ENCODE measurements at places on chromosomes 3 and 15.

- no peak for DNase-seq
Measured at GRCh38 chr15:93358166-93359059, 269.4 kb upstream of the RGMA start.

DNA sequence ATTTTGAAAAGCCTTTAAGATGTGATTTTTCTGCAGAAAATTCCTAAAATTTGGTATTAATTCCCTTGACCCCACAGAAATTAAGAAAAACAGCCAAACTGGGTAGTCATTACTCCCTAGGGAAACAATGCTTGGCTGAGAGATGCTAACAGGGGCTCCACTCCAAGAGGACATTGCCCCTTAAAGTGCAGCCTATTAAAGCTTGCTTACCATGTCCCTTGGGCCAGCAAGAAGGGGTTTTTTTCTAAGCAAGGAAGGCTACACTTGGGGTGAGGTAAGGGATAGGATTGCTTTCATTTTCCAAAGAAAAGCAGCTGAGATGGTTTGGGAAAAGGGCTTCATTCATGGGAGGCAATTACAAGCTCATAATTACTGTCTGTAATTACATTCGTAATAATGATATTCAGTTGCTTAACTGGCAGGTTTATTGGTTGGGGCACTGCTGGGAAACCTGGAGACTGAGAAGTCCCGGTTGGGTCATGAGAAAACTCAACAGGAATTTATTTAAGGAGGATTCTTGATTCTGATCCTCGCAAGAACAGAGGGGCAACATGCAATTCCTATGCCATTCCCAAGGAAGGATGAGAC lies 247.5 kb downstream of the NR1D2 start:
- no peak for DNase-seq

DNA sequence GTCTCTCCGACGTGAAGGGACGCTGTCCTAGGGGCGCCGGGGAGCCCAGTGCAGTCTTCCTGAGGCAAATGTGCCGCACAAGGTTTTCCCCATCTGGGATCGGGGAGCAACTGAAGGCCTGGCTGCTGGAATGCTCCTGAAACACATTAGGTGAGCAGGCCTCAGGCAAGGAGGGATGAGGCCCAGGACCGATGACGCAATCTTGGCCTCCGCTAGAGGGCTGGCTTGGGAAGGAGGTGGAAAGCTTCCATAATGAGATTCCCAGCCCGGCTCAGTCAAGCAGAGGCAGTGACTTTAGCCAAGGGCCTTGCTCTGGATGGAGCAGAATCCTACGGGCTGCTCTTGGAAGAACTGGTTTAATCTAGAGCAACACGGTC lies 50.8 kb downstream of the CPN2 start:
- DNase-seq = no peak

DNA sequence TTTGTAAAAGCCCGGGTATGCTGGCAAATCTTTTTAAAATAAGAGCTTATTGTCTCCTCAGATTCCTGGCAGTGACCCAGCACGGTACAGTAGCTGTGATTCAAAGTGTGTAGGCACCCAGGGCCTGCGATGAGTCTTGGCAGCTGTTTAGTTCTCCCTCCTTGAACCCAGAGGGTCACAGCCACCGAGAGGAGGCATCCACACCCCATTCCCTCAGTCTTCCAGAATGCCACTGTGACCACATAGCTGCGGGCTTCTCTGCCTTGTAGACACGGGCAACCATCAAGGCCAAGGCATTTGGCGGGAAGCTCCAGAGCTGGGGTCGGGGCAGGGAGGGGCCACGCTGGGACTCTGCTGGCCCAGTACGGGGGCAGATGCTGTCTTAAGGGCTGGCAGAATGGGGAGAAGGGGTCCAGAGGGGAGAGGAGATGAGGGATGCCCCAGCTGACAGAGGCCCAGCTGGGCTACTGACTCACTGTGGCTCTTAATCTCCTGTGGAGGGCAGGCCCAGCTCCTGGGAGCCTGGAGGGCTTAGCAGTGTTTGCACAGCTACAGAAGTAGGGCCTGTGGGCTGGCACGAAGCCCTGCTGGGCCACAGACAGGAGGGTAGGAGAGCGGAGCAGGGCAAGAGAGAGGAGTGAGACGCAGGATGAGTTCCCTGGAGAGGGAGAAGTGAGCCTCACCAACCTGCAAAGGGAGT lies 68.8 kb upstream of the DLG1 start:
- no peak for DNase-seq

GRCh38 chr15:57171426-57171825 lies 204.9 kb upstream of the CGNL1 start:
- DNase-seq = no peak

DNA sequence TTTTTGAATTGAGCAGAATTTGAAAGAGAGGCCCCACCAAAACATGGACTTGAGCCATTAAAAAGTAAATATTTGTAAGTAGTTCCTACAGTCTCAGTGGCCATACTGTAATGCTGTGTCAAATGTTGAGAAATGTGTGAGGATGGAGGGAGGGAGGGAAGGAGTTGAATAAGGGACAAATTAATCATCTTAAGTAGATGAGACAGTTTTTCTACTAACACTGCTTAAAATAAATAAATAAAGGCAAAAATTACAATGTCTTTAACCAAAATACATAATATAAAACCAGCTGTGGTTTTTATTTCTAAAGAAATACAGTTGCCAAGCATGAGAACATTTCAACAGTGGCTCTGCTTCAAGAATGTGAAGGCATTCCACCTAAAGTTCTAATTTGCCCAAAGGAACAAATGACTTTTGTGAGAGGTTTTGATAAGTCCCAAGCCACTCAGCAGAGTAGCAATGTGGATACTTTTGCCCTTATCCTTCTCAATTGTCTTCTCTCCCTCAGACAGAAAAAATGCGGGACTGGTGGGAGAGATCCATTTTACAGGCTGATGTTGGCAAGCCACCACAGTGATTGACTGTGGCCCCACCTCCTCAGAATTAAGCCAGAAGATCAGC lies 427.0 kb upstream of the RARB start:
- no peak for DNase-seq

DNA sequence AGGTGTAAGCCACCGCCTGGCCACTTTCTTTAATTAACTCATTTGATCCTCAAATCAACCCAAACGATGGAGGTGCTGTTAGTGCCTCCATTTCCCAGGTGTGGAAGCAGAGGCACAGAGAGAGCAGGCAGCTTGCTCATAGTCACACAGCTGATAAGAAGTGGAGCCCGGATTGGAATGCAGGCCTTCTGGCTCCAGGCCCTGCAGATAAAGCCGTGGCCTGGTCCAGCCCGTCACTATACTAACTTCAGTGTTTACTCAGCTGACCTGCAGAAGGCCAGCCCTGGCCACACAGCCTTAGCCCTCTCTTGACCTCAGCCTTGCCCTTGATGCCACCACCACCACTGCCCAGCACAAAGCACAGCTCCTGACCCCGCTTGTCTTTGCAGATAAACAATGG lies 116.7 kb downstream of the NUP210 start:
- no peak for DNase-seq

DNA sequence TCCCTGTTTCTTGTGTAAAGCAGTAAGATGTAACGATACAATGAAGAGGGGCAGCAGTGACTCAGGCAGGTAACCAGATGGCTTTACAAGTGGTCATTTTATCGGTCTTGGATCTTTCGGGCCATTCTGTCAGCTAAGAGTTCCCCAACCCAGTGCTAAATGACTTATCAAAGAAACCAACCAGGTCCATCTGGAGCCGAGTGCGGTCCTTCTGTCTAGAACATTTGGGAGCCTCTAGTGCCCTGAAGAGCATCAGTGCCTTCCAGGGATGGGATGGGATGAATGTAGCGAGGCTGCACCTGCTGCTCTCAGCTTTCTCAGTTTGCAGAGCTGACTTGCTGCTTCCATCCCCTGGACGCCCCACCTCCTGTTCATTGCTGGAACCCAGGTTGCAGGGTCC lies 131.7 kb upstream of the AGBL1 start:
- DNase-seq = no peak

GRCh38 chr3:24352893-24353553 lies 141.6 kb downstream of the THRB start:
- no peak for DNase-seq

- no peak for DNase-seq
Measured at GRCh38 chr15:55484917-55485672, 22.9 kb downstream of the DNAAF4 start.

GRCh38 chr3:49266410-49267095 lies 10.5 kb downstream of the C3orf62 start:
- DNase-seq = no peak

- DNase-seq = no peak
Measured at GRCh38 chr3:67335813-67336212, 318.6 kb downstream of the SUCLG2 start.

DNA sequence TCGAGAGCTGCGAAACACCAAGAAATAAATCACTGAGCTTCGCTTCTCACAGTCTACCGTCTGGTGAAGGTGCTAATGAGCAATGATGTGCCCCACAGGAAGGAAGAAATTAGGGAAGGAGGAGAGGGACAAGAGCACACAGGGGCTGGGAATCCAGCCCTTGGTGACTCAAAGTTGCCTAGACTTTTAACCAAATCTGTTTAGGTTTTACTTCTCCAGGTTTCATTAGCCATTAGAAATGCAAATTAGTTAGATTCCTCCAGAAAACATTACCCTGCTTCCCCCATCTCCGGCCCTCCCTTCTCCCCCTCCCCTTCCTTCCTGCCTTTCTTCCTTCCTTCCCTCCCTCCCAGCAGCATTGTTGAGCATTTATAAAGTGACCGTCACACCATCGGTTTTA lies 59.3 kb upstream of the UBE2E1 start:
- no peak for DNase-seq

- peak; percentile 51 for DNase-seq
Measured at GRCh38 chr3:48655606-48656005, 7.1 kb downstream of the CELSR3 start.

DNA sequence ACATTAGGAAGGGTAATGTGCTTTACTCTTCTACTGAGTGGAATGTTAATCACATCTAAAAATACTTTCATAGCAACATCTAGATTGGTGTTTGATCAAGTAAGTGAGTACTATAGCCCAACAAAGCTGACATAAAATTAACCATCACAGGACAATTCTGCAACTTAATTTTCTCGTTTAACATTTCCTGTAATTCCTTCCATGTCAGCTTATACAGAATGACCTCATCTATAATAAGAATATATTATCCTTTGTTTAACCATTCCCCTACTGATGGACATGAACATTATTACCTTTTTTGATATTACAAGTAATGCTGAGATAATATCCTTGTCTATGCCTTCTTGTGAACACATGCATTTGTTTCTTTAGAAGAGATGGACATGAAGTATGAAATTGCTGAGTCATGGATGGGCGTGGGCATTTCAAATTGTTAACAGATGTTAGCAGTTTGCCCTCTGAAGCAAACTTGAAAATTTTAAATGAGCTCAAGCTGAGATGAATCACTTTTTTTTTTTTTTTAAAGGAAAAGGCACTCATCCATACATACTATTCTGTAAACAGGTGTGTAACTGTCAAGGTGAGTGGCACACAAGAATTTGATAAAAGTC lies 85.1 kb downstream of the OXNAD1 start:
- DNase-seq = no peak

GRCh38 chr15:96716075-96716474 lies 385.6 kb downstream of the NR2F2 start:
- no peak for DNase-seq

DNA sequence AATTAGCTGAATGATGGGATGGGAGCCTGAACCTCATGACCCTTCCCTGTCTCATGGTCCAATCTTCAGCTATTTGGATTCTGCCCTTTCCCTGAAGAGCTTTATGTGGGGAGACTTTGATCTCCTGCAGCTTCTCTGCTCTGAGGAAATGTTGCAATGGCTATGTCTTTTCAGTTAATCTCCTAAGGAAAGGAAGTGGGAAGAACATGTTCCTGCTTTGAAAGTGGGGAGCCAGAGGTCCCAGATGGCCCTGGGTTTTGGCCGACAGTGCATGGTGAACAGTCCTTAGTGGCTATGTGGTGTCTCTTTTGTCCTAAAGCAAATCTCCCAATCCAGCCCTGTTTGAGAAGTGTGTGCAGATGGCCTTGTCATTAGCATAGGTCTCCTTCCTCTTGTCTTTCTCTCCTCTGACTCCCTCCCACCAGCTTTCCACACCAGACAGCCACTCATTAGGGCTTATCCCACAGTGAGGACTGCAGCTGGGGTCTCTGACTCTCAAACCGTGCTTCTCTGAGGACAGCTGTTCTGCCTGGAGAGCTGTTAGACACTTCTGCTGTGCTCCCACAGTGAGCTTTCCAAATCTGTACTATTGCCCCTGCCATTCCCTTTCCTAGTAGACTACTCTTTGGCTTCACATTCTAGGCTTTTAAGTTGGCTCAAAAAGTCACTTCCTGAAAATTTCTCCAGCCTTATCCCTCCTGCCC lies 365.8 kb upstream of the UMPS start:
- DNase-seq = no peak
